Stimulated activated naive CD8-positive, alpha-beta T cell treated with anti-CD3 and anti-CD28 coated beads, Interleukin-15, Interleukin-2, amounts not matched to agents 100 U/mL and 50 U/mL, for 24 hours (primary cell): ENCODE measurements at places on chromosomes 6 and 20.

DNA sequence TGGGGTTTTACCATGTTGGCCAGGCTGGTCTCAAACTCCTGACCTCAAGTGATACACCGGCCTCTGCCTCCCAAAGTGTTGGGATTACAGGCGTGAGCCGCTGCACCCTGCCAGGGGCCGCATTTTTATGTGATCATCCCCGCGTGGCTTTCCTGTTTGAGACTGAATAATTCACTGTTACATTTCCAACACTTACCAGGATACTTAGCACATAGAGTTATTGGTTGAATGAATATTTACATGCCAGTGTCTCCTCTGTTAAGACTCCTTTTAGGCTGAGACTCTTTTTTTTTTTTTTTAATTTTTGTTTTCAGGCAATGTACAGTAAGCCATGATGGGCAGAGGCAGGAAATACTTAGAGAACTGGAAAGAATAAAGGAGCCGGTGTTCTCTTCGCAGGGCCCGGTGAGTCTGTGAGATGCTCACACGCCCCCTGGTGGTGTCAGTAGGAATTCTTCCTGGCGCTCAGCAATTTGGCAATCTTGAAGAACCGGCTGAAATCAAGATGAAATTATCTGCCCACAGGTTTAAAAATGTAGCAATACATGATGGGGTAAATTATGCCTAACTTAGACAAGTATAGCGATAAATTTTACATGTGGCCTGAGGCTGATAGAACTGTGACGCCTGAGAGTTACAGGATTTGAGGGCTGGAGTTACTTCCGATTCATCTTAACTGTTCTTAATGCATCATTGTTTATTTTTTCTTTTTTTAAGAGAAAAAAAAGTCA is 7.6 kb upstream of the RNF114 start:
- DNase-seq, result peak; percentile 84

DNA sequence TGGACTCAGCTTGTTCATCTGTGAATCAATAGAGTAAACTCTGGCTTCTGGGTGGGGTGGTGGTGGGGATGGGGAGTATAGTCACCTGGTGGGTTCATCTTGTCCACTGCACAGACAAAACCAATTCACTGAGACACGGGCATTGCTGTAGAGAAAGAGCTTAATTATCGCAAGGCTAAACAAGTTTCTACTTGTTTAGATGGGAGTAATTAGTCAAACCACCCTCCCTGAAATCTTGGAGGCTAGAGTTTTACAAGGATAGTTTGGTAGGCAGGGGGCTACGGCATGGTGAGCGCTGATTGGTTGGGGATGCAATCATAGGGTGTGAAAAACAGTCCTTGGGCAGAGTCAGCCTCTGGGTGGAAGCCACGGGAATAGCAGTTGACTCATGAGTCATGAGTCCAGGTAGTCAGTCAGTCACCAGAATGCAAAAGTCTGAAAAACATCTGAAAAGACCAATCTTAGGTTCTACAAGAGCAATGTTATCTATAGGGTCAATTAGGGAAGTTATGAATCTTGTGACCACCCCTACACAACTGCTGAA is 77.8 kb downstream of the STMND1 start:
- no peak for DNase-seq

GRCh38 chr6:142013287-142013686 is 119.4 kb upstream of the GJE1 start:
- DNase-seq, result no peak

DNA sequence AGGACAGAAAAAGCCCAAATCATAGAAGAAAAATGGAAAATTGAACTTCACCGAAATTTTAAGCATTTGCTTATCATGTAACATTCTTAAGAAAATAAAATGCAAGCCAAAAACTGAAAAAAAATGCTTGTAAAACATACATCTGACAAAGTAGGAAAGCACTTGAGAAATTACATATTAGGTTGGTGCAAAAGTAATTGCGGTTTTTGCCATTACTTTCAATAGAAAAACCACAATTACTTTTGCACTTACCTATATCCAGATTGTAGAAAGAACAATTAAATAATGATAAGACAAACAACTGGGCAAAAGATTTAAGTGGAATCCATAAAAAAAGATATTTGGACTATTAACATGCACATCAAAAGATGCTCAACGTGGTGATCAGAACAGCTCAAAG is 146.2 kb downstream of the TBXT start:
- DNase-seq, result no peak

DNA sequence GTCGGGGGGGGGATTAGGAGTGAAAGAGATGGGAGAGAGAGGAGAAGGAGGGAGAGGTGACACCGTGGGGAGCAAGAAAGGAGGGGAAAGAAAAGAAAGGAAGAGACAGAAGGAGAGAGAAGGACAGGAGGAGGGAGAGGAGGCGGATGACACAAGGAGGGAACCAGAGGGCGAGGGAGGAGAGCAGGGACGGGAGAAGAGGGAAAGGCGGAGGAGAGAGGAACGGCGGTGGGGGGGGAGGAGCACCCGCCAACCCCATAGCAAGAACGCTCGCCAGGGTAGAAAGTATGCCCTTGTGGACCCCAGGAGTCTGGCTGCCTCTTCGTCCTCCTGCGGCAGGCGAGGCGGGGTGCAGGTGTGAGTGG is 4.5 kb upstream of the INSM1 start:
- DNase-seq, result no peak

DNA sequence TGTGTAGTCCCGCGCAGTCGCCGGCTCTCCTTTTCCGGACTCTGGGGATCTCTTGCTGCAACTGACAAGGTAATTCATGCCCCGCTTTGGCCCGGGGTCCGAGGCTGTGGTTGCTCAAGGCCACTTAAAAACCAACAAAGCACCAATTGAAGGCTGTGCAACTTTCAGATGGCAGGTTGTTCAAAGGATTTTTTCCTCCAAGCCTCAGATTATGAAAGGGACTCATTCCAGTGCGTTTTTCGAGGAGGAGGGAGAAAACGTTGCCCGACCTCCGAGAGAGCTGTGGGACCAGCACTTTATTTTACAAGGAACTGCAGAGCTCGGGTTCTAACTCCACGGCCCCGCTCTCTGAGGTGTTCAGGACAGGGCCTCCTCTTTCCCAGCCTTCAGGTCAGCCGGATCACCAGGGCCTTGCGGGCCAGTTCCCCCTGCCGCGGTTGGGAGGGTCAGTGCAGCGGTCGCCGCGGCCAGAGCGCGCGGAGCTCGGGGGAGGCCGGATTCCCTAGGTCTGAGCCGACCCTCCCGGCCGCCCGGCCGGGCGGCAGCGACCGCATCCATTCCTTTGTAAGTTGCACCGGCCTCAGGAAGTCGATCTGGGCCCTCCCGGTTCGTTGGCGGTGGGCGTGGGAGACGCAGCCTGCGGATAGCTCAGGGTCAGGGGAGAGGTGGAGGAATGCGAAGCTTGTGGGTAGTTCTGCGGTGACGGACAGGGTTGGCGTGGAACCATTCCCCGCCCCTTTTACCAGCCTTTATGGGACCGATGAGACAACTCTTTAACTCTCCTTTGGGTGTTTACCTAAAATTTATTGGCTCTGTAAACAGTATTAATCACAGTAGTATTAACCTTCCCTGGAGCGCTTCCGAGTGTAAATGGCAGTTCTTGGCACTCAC is 1.6 kb downstream of the UTRN start:
- DNase-seq, result peak; percentile 18

DNA sequence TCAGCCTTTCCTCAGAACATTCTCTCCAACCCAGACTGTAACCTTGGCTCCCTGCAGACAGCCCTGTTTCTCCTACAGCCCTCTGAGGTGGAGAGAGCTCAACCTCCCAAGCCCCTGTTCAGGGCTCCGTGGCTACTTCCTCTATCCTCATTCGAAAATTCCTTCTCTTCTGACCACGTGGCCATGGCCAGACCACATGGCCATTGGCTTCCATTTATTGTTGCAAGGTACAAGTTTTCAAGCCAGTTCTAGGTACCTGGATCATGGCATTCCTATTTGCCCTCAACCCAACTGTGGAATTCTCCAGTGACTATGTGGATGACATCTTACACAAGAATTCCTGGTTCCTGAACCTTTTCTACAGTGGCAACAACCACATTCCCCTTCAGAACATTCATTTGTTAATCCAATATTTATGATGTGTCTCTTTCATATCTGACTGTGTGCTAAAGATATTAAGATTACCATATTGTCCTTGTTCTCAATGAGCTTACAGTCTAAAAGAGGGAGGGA is 161.9 kb downstream of the GMPR start:
- no peak for DNase-seq

GRCh38 chr6:40456390-40457013 is 130.7 kb downstream of the LRFN2 start:
- DNase-seq, result no peak

DNA sequence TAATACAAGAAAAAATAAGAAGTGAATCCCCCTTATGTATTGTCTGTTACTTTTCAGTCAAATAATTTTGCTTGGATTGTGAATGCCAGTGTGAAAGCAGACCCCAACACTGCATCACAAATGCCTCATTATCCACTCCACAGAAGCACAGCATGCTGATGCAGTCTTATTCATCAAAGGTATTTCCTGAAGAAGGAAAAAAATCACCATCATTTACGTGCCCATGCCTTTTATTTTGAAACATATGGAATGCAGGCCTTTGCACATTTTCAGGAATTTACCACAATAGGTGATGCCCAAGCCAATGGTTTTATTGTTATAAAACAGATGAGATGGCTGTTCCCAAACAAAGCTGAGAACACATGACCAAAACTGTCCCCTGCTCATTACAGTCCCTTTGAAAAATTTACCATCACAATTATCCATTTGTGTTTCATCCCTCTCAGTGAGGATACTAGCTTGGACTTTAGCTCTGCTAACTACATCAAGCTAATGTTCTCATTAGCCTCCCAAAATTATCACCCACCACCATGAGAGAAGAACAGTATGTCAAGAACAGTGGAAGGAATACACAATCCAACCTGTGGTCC is 180.6 kb upstream of the HTR1E start:
- no peak for DNase-seq
